ENCODE measurements at places on chromosomes 7 and 10.

GRCh38 chr10:19719284-19719683, 96.9 kb upstream of the PLXDC2 start:
- no peak for DNase-seq

- no peak for DNase-seq
Measured at GRCh38 chr7:143299346-143299745, 11.2 kb downstream of the CASP2 start.

DNA sequence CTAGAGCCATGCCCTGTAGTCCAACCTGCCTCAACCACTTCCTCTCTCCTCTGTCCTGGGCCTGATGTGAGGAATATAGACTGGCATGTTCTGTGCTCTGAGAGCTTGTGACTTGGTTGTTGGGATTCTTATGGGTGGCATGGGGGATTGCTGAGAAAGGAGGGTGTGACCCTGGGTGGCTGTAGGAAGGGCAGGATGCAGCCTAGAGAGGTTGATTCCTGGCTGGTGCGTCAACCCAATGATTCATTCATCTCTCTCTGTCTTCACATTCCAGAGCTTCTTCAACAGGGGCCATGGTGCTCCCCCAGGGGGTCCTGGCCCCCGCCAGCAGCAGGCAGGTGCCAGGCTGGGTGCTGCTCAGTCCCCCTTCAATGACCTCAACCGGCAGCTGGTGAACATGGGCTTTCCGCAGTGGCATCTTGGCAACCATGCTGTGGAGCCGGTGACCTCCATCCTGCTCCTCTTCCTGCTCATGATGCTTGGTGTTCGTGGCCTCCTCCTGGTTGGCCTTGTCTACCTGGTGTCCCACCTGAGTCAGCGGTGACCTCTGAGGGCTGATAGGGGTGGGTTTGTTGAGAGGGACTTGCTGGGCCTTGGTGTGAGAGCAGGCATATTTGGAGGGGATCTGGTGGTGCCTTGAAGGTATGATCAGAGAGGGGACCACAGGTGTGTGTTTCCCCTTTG, 2.6 kb downstream of the FAM241B start:
- DNase-seq, result no peak

DNA sequence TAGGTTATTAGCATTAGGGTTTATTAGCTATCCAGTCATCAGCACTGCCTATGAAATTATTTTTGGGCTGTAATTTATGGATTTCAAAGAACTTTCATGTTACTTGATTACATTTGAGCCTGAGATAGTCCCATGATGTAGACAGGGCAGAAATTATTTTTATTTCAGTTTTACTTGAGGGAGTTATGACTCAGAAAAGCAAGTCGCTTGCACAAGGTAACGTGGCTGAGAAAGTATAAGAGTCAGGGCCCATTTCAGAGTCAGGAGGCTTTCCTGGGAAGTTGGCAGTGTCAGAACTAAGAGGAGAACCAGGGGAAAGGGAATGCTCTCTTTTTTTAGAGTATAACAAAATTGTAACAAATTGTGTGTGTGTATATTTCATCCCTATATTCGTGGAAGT, 16.5 kb downstream of the GATA3 start:
- DNase-seq, result no peak

- no peak for DNase-seq
Measured at GRCh38 chr7:139441961-139442360, 41.5 kb downstream of the KLRG2 start.

DNA sequence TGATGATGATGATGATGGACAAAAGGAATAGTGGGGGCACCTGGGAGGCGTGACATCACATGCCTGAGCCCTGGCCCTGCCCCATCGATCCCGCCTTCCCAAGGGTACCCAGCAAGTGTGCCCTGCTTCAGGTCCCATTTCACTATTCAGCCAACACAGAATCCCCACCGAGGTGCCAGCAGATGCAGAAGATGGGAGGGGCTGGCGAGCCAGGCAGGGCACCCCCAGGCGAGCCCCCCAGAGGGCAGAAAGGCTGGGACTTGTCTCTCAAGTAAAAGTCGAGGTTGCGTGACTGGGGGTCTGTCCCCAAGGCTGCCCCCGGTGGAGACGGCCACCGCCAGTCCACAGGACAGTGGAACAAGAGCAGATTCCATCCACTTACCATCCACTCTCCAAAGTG, 57.5 kb downstream of the INSIG1 start:
- DNase-seq, result no peak

DNA sequence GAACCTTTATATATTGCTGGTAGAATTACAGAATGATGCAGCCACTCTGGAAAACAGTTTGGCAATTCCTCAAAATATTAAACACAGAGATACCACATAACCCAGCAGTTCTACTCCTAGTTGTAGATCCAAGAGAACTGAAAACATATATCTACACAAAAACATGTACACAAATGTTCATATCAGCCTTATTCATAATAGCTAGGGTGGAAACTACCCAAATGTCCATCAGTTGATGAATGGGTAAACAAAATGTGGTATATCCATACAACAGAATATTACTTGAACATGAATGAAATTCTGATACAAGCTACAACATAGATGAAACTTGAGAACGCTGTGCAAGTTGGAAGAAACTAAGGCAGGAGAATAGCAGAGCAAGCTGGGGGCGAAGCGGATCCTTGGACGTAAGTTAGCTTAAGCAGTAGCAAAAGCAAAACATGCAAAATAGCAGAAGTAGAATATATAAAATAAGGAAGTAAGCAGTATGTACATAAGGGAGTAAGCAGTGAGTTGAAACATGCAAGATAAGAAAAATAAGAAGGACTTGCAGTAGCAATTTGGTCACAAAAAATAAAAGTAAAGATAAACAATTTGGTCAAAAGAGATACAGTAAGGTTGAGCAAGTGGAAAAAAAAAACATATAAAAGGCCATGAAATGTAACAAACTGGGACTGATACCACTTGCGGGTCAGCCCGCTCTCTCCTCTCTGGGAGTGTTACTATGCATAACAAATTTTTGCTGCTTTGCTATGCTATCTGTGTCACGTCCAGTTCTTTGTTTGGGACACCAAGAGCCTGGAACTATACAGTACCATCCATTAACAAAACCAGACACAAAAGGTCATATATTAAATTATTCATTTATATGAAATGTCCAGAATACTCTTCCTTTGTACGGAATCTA, 18.0 kb upstream of the HILPDA start:
- DNase-seq, result no peak

GRCh38 chr7:110786328-110786965, 304.5 kb upstream of the LRRN3 start:
- no peak for DNase-seq

DNA sequence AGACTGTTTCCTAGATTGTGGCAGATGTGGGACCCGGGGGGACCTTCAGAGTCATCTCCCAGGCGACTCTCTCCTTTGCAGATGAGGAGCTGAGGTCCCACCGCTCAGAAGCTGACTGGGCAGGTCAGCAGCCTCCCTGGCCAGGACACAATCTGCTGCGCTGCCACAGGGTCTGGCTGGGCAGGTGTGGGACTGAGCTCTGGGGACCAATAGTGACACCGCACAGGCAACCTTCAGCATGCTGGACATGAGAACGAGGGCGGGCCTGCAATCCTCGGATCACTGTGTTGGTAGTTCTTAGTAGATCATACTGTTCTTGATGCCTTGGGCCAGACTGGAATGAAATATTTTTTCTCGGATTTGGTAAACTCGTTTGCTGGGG, 20.5 kb upstream of the CRYGN start:
- DNase-seq, result no peak

DNA sequence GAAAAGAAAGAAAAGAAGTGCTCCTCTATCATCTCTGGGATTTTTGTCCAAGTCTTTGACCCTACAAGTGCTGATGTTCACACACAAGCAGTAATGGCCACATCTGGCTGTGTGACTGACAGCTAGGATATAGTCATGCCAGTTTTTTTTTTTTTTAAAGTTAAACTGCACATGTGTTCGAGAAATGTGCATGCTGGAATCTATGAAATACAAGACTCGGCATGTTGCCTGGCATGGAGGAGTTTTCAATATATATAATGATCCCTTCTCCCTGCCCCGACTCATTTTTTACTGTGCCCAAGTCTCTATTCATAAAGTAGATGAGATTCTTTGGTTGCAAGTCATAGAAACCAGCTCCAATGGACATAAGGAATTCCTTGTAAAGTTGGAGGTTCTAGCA, 60.4 kb upstream of the FGFR2 start:
- DNase-seq, result no peak

DNA sequence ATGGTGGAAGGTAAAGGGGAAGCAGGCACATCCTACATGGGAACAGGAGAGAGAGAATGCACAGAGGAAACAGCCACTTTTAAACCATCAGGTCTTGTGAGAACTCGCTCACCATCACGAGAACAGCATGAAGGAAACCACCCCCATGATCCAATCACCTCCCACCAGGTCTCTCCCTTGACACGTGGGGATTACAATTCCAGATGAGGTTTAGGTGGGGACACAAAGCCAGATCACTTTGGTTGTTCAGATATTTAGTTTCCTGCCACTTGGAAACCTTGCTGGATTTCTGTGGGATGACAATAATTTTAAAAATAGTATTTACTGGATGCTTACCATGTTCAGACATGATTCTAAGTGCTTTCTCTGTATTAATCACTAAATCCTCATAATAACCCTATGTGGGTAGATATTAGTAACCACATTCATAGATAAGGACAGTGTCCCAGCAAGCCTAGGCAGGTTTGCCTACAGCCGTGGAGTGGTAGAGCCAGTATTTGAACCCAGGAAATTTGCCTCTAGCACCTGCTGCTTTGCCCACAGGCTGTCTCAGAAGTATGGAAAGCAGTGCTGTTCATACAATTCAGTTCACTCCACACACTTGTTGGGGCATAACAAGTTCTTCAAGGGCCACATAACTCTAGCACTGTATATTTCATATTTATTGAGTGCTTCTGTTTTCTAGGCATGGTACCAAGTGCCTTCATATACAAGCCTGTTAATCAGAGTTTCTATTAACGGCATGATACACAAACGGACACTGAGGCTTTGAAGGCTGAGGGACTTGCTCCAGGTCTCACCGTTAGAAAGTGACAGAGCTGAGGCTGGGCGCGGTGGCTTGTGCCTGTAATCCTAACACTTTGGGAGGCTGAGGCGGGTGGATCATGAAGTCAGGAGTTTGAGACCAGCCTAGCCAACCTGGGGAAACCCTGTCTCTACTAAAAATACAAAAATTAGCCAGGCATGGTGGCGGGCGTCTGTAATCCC, 8.3 kb downstream of the TLL2 start:
- DNase-seq, result no peak

DNA sequence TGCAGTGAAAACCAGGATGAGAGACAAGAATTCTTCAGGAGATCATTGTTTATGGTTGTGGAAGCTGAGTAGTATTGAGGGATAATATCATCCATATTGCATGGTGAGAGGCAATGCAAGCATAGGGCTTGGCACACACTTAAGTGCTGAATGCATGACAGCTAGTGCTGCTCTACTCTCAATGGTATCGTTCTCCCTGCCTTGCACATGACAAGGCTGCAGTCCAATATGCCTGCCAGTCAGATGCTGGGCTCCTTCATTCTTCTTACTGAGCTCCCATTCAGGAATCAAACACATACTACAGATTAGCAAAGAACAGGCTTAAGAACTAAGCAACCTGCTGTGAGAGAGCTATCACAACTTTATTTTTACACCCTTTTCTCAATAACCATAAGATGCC, 72.2 kb downstream of the SORCS1 start:
- DNase-seq, result no peak

DNA sequence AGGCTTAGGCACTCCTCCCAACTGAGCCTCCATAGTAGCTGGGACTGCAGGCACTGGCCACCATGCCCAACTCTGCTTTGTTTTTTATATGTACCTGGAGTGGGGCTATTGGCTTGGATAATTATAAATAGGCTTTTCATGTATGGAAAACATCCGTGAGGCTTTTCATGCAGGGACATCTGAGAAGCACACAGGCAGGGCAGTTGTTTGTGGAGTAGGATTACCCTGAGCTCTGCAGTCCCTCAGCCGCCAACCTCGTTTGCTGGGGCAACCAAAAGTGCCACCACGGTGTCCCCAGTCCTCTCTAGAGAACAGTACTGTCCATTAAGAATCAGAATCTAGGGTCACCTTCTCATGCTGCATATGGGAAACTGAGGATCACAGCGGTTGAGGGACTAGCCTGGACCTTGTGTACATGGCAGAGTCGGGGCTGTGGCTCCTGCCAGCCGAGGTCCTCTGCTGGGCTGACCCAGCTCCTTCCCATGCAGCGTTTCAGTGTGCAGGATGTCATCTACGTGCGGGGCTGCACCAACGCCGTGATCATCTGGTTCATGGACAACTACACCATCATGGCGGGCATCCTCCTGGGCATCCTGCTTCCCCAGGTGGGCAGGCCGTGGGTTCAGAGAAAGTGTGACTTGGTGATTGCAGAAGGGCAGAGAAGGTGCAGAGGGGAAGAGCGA, 54.5 kb downstream of the TSPAN15 start:
- no peak for DNase-seq

- DNase-seq, result no peak
Measured at GRCh38 chr10:29481906-29482440, 152.8 kb downstream of the SVIL start.

GRCh38 chr10:34262985-34263384, 552.1 kb downstream of the PARD3 start:
- no peak for DNase-seq

DNA sequence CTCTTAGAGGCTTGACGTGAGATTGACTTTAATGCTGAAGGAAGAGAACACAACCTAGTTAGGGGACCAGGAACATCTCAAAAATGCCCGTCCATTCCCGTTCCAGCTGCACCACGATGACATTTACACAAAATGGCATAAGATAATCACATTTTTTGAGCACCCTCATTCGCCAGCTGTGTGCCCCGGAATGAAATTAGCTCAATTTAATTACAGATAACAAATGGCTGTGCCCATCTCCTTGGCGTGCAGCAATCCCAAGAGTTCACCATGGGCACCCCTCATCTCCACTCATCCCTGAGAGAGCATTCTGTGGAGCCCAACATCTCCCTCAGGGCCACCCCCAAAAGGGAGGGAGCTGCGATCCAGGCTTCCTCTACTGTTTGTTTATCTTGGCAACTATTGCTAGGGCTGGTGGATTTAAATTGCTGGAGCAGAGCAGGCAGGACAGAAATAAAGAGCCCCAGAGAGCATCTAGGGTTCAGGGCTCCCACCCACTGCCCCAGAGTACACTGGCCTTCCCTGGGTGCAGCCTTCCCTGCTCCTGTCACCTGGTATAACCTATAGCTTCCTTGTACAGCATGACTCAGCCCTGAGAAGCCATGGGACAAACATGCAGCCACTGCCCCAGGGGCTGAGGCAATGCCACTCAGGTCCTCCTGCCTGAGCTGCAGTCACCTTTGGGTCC, 263.5 kb downstream of the ZEB1 start:
- DNase-seq, result no peak

- no peak for DNase-seq
Measured at GRCh38 chr10:104351061-104351702, 2.5 kb upstream of the CFAP58 start.

DNA sequence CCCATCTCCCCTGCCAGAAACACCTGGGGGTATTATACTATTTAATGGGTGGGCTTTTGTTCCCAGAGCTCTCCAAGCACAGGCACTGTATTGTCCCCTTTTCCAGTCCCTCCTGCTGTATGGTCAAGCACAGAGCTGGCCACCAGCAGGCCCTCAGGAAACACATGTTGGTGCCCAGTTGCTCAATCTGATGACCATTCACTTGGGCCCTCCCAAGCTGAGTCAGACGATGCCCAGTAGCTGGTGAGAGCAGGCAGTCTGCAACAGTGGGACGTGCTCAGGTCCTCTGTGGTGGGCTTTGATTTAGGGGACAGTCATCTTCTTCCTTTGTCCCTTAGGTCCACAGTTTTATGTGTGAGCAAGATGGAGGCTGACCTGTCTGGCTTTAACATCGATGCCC, 11.8 kb downstream of the SFXN2 start:
- DNase-seq, result no peak
